ENCODE measurements at places on chromosomes 1 and 21.

DNA sequence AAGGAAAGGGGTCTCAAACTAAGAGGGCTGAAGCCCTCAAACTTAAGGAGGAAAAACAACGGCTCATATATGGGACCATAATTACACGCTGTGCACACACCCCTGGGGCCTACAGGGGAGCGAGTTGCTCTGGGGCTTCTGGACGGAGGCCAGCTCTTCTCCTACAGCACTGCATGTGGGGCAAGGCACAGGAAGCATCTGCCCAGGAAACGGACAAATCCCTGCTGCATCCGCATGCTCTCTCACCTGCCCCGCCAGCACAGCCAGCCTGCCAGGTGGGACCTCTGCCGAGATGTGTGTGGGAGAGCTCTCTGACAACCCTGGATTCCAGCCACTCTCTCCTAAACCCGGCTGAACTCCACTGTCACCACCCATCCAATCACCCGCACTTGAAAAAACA, 54.1 kb downstream of the MRPL37 start:
- DNase-seq = no peak

DNA sequence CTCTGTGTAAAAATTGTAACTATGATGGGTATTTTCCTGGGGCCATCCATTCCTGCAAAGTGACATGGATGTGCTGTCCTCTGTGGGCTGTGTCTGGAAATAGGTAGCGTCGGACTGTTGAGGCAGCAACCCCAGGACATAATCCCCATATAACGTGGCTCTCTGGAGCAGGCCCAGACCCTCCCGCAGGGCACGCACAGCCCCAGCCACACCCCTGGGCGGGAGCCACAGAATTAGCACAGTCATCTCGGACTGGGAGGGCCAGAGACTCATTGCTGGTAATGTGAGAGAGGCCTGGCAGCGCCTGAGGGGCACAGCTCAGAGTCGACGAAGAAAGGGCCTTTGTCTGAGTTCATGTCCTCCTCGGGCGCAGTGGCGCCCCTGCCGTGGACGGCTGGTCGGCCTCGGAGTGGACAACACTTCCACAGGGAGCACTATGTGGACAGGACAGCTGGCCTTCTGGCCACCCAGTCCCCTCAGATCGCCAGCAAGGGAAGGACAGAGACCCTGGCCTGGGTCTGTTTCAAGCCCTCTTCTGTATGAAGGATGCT, 20.1 kb downstream of the SIM2 start:
- DNase-seq = no peak

- DNase-seq = peak; percentile 94
Measured at GRCh38 chr1:201019321-201019977, 4.1 kb downstream of the KIF21B start.

GRCh38 chr1:94209982-94210381, 27.4 kb downstream of the ARHGAP29 start:
- DNase-seq = no peak

DNA sequence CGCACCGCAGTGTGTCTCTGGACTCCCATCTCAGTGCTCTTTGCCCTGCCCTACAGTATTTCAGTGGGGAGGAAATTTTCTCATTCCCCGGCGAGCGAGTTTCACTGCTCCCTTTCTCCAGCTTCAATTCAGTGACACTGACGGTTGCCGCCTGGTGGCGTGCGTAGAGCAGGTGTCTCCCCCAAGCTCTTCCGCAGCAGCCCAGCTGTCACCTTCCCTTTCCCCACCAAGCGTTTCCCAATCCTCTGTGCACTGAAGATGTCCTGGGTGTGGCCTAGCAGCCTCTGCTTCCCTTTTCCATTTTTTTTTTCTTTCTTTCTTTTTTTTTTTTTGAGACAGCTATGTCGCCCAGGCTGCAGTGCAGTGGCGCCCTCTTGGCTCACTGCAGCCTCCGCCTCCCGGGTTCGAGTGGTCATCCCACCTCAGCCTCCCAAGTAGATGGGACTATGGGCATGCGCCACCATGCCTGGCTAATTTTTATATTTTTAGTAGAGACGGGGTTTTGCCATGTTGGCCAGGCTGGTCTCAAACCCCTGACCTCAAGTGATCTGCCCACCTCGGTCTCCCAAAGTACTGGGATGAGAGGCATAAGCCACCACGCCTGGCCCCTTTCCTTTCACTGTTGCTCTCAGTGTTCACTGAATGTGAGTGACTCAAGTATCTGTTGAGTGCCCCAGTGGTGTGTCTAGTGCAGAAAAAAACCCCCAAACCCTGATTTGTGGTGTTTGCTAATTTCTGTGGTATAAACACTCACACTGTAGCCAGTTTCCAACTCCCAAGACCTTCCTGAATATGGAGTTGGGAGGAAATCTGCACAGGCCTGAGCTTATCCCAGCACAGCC, 30.1 kb downstream of the TNFRSF1B start:
- DNase-seq = peak; percentile 73

DNA sequence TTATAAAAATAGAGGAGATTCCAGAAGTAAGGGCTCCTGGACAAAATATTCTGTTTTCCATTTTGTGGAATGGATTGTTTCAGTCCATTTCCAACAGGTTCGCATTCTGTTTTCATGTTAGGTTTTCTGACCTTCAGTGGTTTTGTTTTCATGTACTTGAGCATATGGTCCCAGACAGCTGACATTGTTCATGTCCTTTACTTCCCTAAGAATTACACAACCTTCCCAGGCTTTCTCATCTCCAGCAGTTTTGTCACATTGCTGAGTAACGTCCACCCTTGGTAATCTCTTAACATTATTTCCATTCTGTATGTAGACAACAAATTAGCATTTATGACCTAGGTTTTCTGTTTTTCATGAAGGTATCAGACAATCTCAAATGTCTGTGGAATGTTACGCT, 21.0 kb upstream of the ERRFI1 start:
- no peak for DNase-seq

DNA sequence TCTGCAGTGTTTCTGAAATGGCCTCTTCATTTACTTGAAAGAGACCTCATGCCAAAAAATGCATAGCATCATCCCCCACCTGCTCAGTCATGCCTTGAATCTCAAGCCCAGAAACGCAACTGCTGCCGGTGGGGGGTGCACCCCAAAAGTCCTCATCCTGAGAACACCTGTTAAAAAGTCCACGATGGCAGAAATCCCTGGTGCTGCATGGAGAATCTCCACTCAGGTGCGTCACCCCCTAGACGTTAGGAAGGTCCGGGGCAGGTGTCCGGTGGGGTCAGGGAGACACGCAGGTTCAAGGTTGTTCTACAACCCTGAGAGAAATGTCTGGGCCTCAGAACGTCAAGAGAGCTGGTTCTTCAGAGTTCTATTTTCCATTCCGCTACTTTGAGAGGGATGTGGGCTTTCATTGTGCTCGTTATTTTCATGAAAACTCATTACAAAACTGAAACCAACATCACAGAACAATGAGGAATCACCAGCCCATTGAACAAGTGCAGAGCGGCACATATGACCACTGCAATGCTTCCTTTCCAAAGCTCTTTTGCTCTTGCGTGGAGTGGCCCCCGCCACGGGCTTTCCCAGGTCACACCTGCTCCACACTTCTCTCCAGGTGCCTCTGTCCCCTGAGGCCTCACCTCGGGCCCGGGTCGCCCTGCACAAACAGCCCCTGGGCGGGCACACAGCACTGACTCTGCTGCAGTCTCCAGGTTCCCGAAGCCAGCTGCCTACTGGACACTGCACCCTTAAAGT, 201.9 kb downstream of the TOMM20 start:
- no peak for DNase-seq

GRCh38 chr1:101295209-101295608, 58.4 kb downstream of the S1PR1 start:
- DNase-seq = no peak

DNA sequence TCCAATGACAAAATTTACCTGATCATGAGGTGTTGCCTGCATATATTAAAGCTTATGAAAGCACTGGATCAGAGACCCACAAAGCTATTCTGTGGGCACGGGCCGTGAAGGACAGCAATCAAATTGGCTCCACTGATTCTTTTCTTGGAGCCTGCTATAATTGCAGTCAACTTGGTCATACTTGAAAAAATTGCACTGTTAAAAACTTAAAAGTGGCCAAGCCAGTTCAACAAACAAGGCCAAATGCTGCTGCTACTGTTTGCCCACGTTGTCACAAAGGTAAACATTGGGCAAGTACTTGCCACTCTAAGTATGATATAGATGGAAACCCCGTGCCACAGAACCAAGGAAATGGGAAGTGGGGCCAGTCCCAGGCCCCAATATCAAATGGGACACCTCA, 37.8 kb downstream of the CYP4A11 start:
- DNase-seq = no peak

GRCh38 chr1:85087659-85088407, 39.5 kb upstream of the MCOLN3 start:
- no peak for DNase-seq

DNA sequence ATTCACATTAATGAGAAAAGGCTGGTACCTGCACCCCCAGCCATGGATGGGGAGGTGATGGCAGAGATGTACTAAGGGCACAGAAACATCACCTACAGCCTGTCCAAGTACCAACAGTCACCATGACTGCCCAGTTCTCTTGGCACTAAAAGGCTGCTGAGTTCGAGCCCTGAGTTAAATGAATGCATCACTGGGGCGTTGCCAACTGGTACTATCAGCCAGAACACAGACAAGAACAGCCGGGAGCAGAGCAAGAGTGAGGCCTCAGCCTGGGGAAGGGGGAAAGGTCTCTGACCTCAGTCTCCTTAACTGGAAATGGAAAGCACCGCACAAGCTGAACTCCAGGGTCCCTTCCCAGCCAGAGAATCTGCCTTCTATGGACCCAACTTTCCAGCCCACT, 60.5 kb downstream of the GLIS1 start:
- no peak for DNase-seq

GRCh38 chr1:64906447-64906846, 59.9 kb downstream of the JAK1 start:
- DNase-seq = no peak

- DNase-seq = no peak
Measured at GRCh38 chr21:42480736-42481135, 15.3 kb downstream of the RSPH1 start.

DNA sequence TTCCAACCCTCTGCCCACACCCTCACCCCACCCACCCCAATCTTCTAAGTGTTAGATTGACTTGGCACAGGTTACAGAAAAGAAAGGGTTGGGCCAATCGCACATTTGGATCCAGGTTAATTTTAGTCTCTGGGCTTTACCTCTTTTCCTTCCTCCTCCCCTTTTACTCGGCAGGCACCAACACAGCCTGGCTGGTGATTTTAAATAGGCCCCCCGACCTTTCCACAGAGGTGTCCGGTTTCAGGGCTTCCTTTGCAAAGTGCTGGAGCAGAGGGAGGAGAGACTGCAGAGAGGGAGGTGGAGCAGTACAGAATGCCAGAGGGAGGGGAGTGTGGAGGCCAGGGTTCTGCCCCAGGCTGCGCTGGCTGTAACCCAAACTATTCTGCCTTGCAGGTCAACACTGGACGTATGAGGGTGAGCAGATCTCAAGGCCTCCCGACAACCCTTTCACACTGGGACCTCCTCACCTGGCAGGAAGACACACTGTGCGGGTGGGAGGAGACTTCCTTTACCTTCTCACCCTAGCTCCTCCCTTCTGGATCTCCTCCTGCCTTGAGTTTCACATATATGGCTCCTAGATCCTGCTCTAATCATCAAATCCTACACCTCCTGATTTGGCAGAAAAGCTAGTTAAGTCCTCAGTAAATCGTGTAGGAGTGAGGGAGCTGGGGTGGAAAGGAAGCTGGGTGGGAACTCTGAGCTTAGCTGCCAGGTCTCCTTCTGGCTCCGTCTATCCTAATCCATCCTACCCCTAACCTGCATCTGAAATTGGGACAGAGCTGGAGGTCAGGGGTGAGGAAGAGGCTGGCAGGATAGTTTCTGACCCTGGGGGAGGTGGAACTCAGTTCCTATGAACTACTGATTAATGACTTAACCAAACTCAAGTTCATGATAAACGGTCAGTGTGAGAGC, 2.4 kb downstream of the CA14 start:
- DNase-seq = no peak

DNA sequence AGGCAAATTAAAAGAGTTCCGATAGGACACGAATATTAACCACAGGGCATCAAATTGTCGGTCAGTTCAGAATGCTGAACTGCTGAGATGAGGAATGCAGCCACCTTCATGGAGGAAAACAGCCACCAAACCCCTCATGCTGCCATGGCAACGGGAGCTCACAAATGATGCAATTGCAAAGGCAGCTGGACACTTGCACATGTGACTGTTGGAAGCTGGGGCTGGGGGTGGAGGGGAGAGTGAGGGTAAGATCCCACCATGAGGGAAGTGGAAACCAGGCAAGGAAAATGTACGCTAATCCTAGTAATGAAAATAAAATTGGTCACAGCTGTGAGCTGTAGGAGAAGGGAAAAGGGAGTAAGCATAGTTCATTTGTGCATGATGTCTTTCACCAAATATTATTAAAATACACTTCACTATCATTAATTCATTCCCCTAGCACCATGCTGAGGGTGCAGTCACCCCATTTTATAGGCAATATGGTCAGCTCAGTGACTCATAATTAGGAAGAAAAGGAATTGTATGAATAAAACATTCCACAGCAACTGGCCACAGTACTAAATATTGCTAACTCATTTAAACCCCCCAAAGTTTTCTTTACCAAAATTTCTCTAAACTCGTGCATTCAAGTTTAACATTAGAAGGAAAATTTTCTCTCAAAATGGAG, 15.3 kb downstream of the BECN2 start:
- DNase-seq = no peak

- DNase-seq = no peak
Measured at GRCh38 chr1:214155987-214156625, 124.9 kb upstream of the SMYD2 start.

DNA sequence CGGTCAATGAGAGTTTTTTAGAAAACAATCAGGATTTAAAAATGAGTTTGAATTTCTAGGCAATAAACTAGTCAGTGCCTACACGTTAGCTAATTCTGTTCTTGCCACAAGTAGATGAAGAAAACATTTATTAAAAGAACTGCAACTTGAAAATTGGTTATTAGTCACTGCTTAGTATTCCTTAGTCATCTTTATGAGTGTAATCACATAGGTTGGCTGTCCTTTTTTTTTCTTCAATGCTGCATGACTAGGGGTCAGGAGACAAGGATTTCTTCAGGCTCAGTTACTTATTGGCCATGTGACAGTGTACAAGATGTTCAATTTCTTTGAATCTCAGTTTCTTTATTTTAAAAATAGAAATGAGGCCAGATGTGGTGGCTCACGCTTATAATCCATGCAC, 17.1 kb downstream of the SOAT1 start:
- no peak for DNase-seq

DNA sequence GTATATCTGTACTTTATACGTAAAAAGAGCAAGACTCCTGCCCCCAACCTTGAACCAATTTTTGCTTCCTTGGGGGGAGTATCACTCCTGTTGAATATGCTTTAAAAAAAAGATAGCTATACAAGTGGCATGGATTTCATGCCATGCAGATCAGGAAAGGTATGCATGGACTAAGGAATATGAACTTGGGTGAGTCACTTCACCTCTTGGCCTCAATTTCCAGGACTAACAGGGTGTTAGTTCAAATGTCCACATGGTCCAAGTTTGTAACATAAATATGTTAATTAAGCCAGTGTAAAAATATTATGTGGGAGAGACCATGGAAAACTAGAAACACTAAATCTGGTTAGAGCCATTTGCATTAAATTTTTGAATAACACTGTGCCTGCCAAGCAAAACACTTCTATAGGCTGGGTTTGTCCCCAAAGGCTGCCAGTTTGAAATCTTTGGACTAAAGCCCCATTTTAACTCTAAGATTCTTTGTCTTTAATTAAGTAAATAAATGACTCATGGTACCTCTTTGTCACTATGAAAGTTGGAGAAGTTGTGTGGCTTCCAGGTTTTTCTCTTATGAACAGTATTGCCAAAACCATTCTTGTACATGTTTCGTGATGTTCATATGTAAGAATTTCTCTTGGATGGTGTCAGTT, 33.1 kb downstream of the FAM177B start:
- DNase-seq = no peak

- DNase-seq = no peak
Measured at GRCh38 chr1:243341074-243341473, 85.2 kb downstream of the SDCCAG8 start.

Measured in AML-193 (cell line).